ENCODE measurements at places on chromosomes 5 and 9. TPM values are rescaled to one million over a fixed set of nuclear protein-coding genes. Genes with fewer than 3 reads are reported as not detected.

ENHO gene
- not detected for total RNA-seq

INSL6 gene
- not detected for total RNA-seq

SET gene
- 270 TPM for total RNA-seq

FOXD4L3 gene
- not detected for total RNA-seq

TEK gene
- total RNA-seq: 2.2 TPM

MSH3 gene
- total RNA-seq: 11.9 TPM

NXNL2 gene
- total RNA-seq: 1.5 TPM

STING1 gene
- 51.0 TPM for total RNA-seq

ACER2 gene
- total RNA-seq: 0.84 TPM

PCDHGB4 gene
- total RNA-seq: 4.0 TPM

GNAQ gene
- total RNA-seq: 16.2 TPM

IL5 gene
- not detected for total RNA-seq

DMRT3 gene
- not detected for total RNA-seq

LRRC19 gene
- not detected for total RNA-seq

PLK2 gene
- 101 TPM for total RNA-seq

CCDC69 gene
- total RNA-seq: 2.1 TPM

SHLD3 gene
- 1.3 TPM for total RNA-seq

SPOCK1 gene
- 1.2 TPM for total RNA-seq

LURAP1L gene
- 14.6 TPM for total RNA-seq

Measured in bronchus fibroblast of lung (primary cell).